A549 treated with CpdA at 1 μM for 4 hours (cell line): ENCODE measurements at places on chromosomes 2 and 18. TPM values are rescaled to one million over a fixed set of nuclear protein-coding genes. Genes with fewer than 3 reads are reported as not detected.

Gene MYO5B
- total RNA-seq = 12.3 to 14.5 TPM (median 12.7 TPM) in 5 replicates

Gene MFF
- 108 to 122 TPM (median 112 TPM) in 5 replicates for total RNA-seq

Gene KCNG2
- not detected in 5 replicates for total RNA-seq

Gene TUBA3E
- total RNA-seq = not detected in 5 replicates

Gene CCDC150
- total RNA-seq = 4.9 to 8.0 TPM (median 6.4 TPM) in 5 replicates

Gene PLGLB1
- total RNA-seq = 0.53 to 1.1 TPM (median 0.84 TPM) in 5 replicates

Gene SPDYA
- total RNA-seq = 0.18 to 0.26 TPM (median 0.24 TPM) in 4 of 5 replicates, not detected in the other

Gene CUL3
- 68.1 to 83.8 TPM (median 75.1 TPM) in 5 replicates for total RNA-seq

Gene FOXI3
- not detected in 5 replicates for total RNA-seq

Gene GPR148
- not detected in 5 replicates for total RNA-seq

Gene DPYSL5
- total RNA-seq = 3.6 to 5.9 TPM (median 5.2 TPM) in 5 replicates

Gene FAHD2B
- total RNA-seq = 10.3 to 14.2 TPM (median 11.7 TPM) in 5 replicates

Gene HOXD12
- not detected in 5 replicates for total RNA-seq

Gene ZSWIM2
- total RNA-seq = not detected in 5 replicates

Gene BBS5
- 5.6 to 6.4 TPM (median 5.8 TPM) in 5 replicates for total RNA-seq
